ENCODE measurements at places on chromosomes 2 and 18. TPM values are rescaled to one million over a fixed set of nuclear protein-coding genes. Genes with fewer than 3 reads are reported as not detected.

GRCh38 chr2:203623661-203624060 is 82.8 kb upstream of the CD28 start:
- no peak for DNase-seq

DNA sequence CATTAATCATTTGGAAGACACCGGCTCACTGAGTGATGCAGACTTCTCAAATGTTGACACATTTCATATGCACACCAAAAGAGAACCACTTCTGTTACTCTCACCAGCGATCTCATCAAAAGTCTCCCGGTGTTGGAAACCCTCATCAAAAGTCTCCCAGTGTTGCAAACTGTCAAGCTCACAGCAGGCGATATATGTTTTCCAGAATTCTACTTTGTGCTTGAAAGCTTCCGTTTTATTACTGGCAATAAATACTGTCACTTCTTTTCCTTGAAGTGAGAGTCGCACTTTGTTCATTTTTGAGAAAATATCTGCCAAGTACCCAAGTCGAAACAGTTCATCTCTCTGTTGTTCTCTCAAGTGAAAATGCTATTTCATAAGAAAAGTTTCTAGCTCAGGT is 20.5 kb downstream of the MLPH start:
- DNase-seq: no peak

DNA sequence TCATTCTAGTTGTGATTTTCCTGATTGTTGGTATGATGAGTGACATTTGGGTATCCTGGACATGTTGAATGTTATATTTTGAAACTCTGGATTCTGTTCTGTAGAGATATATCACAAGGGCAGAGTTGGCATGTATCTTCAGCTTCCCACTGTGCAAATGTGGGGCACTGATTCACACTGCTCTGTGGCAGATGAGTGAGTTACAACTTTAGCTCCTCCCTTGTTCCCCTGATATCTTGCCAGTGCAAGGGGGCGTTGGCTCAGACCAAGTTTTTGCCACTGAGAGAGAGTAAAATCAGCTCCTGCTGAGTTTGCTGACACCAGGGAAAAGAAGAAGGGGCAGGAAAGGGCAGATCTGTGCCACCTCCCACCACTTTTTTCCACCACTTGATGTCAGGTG is 199.6 kb upstream of the MMADHC start:
- DNase-seq: no peak

DNA sequence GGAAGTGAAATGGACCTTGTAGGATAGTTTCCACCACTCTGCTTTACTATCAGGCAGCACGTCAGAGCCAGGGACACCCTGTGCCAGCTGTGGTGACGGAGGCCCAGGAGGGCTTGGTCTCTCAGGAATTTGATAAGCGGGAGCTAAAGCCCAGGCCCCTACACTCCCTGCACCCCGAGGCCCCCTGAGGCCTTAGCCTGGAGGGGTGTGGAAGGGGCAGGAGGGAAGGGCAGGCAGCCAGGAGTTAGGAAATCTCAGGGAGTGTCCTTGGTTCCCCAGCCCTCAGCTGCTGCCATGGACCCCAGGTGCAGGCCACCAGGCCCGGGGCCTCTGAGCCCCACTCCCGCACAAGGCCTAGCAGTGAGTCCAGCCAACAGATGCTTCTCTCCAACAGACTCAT is 38.2 kb downstream of the PDIA6 start:
- peak; percentile 52 for DNase-seq

GRCh38 chr2:173288561-173288960 is 66.1 kb upstream of the CDCA7 start:
- no peak for DNase-seq

GRCh38 chr2:88114889-88115288 is 13.0 kb downstream of the FABP1 start:
- no peak for DNase-seq

GRCh38 chr18:46097431-46097800 is 680 bp downstream of the ATP5F1A start:
- no peak for DNase-seq

- DNase-seq: no peak
These were observed 79.7 kb upstream of the TRIB2 start for GRCh38 chr2:12636837-12637581.

- DNase-seq: peak; percentile 32
These were observed 20.9 kb downstream of the CYP27C1 start for GRCh38 chr2:127199223-127199622.

Gene TMEM169
- 1.6 TPM for total RNA-seq

Gene STRN
- 38.9 TPM for total RNA-seq

Gene ARHGAP15
- 119 TPM for total RNA-seq

Gene DCC
- total RNA-seq: not detected

Gene GRHL1
- 1.5 TPM for total RNA-seq

Gene COL4A3
- total RNA-seq: 7.0 TPM

Gene CDH2
- total RNA-seq: 11.1 TPM
